Cerebellar cortex (tissue), 1 donor: ENCODE measurements at places on chromosomes 1 and 21.

- DNase-seq, result no peak
Measured at GRCh38 chr1:52479076-52479475, 73.8 kb downstream of the TUT4 start.

- DNase-seq, result no peak
Measured at GRCh38 chr21:16570856-16571255, 841.1 kb downstream of the USP25 start.

DNA sequence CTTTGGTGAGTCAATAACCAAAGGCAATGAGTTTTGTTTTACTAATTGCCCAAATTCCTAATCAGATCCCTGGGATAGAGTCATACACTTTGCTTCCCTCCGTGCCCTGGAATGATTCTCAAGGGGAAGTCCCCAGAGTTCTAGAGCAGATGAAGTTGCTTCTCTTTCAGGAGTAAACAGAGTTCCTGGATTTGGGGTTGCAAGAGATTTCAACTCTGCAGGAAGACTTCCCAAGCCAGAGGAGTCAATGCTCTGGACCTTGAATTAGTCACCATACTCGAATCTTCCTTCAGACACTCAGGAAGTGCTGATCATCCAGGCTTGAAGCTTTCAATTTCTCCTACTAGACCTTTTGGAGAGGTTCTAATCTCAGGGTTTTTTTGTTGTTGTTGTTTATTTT lies 39.6 kb downstream of the FCER1A start:
- no peak for DNase-seq

- no peak for DNase-seq
Measured at GRCh38 chr1:210597555-210598134, 268.9 kb downstream of the HHAT start.

DNA sequence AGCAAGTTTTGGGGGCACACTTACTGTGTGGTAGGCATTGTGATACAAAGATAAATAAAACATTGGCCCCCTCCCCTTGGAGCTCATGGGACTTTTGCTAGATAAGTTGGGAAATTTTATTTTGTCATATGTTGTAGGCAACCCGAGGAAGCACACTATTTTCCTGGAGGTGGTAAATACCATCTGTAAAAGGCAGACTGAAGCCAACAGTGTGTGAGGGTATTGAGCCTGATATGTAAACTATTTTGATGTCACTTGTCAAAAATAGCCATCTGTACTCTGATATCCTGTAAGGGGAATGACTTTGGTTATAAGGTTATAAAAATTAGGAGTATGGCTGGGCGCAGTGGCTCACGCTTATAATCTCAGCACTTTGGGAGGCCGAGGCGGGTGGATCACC lies 30.6 kb downstream of the VANGL2 start:
- DNase-seq, result no peak

DNA sequence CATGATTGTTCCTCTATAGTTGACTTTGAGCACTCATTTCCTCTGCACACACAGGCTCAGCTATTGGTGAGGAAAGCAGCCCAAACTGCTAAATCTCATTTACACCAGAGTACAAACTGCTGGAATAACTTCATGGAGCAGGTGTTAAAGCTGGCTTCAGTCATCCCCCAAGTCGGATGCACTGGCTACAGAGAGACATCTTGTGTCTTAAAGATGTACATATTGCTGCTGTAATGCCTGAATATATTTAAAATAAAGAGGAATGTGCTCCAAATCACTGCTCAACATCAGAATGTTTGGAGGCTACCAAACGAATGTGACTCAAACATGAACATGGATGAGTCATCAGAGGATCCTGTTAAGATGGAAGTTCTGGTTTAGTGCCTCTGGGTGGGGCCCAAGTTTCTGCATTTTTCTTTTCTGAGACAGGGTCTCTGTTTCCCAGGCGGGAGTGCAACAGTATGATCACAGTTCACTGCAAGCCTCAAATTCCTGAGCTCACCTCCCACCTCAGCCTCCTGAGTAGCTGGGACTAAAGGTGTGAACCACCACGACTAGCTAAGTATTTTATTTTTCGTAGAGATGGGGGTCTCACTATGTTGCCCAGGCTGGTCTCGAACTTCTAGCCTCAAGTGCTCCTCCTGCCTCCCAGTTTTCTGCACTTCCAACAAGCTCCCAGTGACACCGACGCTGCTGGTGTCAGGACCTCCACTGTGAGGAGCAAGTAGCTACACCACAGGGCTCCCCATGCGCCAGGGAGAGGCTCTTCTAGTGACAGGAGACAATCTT lies 79.0 kb upstream of the KRTAP19-8 start:
- DNase-seq, result no peak

DNA sequence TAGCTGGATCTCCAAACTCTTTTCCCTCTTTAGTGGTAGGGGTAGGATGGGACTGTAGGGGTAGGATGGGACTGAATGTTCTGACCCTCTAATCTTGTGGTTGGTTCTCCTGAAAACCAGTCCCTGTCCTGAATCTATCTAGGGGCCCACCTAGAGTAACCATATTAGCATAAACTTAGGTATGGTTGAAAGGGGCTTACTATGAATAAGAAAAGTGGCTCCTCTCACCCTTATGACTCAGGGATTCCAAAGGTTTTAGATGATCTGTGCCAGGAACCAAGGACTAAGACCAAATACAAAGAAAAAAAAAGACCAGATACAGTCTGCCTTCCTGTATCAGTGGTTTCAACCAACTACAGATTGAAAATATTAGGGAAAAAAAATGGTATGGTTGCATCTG lies 28.9 kb downstream of the RNF2 start:
- no peak for DNase-seq

DNA sequence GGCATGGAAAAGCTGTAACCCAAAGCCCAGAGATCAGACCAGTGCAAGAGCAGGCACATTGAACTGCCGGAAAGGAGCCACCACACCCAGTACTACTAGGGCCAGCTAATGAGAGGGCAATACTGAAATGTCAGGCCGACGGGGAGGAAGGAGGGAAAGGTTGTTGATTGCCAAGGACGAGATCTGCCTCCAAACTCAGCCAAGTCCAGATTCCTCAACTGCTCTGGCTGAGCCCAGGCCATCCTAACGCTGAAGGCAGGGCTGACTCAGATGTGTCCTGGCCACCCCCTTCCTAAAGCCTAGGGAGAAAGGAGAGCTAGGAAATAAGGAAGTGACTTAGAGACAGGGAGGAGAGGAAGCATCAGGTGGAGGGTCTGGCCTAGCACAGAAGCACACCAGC lies 42.1 kb upstream of the IPO9 start:
- DNase-seq, result no peak

- no peak for DNase-seq
Measured at GRCh38 chr1:63686696-63687095, 87.1 kb upstream of the ROR1 start.

DNA sequence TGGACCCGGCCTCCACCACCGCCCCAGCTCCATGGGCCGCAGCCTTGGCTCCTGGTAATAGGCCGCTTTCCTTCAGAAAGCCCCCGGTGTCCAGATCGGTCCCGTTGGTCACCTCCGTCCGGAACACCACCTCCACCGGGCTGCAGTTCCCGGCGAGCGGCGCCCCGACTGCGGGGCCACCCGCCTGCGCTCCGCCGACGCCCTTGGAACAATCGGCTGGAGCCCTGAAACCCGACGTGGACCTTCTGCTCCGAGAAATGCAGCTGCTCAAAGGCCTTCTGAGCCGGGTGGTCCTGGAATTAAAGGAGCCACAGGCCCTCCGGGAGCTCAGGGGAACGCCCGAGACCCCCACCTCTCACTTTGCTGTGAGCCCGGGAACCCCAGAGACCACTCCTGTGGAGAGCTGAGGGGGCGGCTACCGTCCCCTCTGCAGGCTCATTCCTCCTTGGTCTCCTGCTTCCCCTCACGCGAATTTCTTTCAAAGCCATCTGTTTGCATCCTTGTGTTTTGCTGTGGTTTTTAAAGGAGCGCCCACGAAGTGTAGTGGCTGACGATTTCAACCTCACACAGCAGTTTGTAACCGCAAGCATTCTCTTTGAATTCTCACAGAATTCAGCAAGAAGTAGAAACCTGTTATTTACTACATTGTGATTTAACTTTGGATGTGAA lies 6.0 kb downstream of the FCRLB start:
- peak; percentile 42 for DNase-seq

GRCh38 chr21:34565238-34565637 lies 49.7 kb downstream of the RCAN1 start:
- DNase-seq, result no peak

DNA sequence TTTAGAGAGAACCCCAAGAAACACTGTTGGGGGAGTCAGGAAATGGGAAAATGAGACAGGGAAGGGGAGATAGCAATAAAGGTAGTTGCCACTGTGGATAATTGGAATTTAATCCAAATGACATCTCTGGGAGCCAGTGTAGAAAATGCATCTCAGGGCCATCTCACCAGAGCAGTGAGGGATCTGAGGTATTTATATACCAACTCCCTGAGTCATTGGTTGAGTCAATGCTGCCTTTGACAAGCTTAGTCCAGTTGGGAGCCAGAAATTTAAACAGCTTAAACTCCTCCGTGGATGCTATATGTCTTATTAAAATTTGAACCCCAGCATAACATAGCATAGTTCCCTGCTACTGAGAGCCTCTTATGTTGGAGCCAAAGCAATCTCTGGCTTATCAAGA lies 140.3 kb downstream of the SLC30A10 start:
- no peak for DNase-seq

DNA sequence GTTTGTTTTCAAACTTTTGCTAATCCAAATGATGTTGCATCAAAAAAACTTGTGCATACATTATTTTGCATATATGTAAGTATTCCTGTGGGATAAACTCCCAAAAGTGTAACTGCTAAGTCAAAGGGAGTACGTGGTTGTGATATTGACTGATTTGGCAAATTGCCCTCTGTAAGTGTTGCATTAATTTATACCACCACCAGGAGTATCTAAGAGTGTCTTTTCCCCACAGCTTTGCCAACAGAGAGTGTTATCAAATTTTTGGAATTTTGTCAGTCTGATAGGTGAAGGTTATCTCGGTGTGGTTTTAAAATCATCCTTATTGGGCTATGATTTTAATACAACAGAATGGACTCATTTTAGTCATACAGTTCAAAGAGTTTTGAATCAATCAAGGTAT lies 30.1 kb upstream of the PARP1 start:
- no peak for DNase-seq

DNA sequence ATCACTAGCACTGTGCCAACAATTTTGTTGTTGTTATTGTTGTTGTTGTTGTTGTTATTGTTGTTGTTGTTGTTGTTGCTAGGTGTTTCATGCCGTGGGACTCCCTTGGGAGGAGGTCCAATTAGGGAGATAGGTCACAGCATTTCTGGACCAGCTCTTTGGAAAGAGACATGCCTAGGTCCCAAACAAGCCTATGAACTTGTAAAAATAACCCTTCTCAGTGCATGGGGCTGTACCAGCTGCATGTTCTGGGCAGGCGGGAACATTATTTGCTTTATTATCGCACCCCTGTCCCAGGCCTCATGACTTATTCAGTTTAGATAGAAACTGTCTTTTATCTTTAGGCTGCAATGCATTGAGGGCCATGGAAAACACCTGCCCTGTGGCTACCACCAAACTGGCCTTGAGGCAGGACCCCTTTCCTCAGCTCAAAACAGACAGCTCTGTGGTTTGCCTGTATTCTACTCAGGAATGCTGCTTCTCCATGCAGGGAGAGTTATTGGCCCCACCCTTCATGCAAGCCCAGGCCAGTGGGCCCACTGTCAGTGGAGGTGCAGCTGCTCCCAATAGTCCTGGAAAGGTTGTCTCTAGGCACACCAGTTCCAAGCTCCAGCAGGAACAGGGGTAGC lies 386.5 kb upstream of the BRINP3 start:
- DNase-seq, result no peak

- DNase-seq, result peak; percentile 5
Measured at GRCh38 chr1:198788561-198789064, 149.8 kb downstream of the PTPRC start.

DNA sequence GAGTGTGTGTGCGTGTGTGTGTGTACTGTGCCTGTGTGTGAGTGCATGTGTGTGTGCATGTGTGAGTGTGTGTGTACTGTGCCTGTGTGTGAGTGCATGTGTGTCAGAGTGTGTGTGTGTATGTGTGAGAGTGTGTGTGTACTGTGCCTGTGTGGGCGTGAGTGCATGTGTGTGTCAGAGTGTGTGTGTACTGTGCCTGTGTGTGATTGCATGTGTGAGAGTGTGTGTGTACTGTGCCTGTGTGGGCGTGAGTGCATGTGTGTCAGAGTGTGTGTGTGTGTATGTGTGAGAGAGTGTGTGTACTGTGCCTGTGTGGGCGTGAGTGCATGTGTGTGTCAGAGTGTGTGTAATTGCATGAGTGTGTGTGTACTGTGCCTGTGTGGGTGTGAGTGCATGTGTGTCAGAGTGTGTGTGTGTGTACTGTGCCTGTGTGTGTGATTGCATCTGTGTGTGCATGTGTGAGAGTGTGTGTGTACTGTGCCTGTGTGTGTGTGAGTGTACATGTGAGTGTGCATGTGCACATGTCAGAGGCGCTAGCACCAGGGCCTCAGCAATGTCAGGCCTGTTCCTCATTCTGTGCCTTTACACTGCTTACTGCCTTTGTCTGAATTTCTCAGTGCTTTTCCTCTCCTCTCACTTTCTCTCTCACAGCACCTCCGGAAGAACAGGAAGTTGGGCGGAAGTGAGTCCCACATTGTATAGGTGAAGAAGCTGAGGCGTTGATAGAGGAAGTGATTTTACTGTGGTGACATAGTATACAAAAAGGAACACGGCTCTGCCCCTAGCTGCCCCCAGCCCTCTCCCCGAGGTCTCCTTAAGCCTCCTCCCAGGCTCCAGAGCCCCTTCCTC lies 4.9 kb downstream of the SLC5A9 start:
- DNase-seq, result no peak

DNA sequence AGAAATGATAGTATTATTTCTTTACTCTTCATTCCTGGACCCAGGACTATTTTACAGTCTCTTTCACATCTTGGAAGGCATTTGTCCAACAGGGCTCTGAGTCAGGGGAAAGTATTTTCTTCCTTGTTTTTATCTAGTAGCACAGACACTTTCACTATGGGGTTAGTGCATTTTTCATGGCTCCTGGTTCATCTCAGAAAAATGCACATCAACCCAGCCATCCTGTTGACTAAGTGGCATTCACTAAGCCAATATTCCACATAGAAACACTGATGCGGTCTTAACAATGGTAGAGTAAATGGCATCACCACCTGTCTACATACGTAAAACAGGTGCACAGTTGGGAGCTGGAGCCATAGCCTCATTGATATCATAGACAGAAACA lies 87.4 kb upstream of the C1orf21 start:
- no peak for DNase-seq
